ENCODE measurements at places on chromosomes 6 and 20. TPM values are rescaled to one million over a fixed set of nuclear protein-coding genes. Genes with fewer than 3 reads are reported as not detected.

DNA sequence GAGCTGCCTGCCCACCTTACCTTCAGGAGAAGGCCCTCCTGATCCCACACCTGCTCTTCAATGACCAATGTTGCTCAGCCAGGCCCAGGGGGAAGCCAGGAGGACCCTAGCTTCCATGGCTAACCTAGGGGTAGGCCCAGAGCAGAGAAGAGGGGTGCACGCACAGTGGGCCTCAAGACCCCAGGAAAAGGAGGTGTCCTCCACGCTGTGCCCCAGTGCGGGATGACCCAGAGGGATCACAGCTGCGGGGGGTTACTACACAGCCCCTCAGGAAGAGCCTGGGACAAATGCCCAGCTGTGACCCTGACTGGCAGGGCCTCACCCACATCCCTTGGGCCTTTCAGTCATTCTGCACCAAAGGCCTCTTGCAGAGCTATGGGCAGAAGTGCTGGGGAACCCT, 31.6 kb upstream of the APMAP start:
- DNase-seq, result no peak

The CCN6 gene
- polyA plus RNA-seq, result 3.1 TPM

The LY6G6C gene
- 0.47 TPM for polyA plus RNA-seq

DNA sequence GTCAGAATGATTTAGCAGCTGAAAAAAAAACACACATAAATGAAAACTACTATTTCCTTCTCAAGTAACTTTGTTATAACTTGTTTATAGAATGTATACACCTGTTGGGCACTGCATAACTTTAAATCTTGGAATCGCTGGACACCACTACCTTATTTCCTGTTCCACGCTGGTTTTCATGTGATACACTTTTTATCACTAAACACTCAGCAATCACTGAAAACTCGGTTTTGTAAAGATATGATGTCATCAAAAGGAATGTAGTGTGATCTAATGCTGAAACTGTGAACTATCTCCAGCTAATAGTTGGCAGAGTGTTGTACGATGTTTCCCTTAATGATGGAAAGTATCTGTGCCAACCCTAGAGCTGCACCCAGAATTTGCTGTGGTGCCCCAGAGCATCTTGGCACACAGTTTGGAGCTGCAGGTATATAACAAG, 127.9 kb downstream of the BACH2 start:
- no peak for DNase-seq

The FBXO9 gene
- 86.7 TPM for polyA plus RNA-seq

DNA sequence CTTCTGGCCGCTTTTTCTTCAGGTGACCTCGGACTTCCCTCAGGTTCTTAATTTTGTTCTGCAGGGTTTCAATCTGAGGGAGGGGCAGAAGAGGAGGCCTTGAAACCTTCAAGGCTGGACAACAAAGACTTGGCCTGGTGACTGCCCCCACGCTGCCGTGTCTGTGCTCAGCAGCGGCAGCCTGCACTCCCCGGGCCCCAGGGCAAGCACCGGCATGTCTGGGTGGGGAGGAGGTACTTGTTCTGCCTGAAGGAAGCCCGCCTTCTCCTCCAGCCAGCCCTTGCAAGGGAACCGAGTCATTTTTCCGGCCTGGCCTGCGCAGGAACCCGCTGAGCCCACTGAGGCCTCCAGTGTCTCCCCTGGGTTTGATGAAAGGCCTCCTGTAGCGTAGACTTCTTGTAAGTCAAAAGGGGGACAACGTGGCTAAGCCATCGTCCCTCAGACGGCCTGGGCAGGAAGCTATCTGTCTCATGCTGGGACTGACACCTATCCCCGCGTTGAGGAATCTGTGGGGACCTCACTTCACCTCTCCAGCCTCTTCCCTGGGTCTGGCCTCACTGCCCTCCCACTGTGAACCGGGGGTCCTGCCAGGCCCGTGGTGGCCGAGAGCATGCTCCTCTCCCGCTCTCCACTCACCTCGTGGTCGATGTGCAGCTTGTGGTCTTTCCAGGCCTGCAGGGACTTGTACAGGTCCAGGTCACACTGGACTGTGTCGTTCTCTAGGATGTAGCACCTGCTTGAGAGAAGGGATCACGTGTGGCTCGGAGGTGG, 119.9 kb downstream of the SULF2 start:
- DNase-seq, result no peak

The COQ3 gene
- 10.3 TPM for polyA plus RNA-seq

DNA sequence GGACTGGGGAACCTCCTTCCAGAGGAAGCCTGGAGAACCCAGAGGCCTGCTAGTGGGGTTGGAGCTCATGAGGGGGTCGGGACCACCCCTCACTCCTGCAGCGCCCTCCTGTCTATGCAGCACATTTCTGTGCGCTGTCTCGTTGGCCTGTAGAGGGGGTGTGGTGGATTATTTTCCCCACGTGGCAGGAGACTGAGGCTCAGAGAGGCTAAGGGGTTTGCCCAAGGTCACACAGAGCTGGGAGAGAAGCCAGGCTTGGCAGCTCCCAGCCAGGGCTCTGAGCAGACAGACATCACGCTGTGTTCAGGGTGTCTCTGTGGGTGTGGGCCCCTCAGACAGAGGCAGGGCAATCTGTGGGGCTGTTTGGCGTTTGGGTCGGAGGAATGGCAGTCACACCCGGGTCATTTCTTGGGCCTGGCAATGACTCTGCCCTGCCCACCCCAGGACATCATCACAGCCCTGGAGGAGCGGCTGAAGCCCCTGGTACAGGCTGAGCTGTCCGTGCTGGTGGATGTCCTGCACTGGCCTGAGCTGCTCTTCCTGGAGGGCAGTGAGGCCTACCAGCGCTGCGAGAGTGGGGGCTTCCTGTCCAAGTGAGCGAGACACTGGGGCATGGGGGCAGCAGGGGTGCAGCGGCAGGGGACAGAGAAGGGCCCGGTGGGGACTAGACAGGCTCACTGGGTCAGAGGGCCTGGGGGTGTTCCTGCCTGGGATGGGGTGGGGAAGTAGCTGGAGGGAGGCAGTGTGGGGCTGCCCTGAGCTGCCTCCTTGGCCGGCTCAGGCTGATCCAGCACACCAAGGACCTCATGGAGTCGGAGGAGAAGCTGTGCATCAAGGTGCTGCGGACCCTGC, 27.7 kb downstream of the UQCC2 start:
- DNase-seq, result no peak

DNA sequence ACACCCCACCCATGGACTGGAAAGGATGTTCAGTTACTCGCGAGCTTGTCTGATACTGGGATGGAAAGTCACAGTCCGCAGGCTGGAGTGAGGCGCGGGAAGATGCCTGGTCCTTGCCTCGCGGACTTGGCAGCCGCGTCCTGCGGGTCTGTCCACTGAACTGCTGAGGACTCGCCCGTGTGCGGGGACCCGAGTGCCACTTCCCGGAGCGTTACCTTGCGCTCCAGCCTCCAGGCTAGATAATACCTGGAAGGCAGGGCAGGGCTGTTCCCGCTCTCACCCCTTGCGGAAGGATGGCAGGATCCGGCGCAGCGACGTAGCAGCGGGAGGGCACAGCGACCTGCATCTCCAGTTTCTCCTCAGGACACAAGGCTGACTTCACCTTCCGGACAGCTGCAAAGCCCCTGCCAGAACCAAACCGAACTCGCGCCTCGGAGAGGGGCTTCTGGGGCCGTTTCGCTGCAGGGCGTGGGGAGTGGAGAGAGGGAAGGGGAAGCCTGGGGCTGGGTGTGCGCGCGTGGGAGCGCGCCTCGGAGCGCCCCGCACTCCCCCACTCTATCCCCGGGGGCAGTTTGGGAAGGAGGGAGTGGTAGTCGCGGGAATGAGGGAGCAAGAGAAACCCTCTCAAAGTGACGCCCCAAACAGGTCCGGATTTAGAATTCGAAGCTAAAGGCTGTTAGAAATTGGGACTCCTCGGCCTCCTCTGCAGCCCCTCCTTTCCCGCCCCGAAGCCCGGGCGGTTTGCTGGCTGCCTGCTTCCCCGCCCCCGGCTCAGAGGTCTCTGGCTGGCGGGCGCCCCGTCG, at the start of gene KCNQ5:
KCNQ5 (plus strand) TSS at position 774 of the 803 bp plus-strand sequence.
- no peak for DNase-seq

The PRR18 gene
- 0.14 TPM for polyA plus RNA-seq

DNA sequence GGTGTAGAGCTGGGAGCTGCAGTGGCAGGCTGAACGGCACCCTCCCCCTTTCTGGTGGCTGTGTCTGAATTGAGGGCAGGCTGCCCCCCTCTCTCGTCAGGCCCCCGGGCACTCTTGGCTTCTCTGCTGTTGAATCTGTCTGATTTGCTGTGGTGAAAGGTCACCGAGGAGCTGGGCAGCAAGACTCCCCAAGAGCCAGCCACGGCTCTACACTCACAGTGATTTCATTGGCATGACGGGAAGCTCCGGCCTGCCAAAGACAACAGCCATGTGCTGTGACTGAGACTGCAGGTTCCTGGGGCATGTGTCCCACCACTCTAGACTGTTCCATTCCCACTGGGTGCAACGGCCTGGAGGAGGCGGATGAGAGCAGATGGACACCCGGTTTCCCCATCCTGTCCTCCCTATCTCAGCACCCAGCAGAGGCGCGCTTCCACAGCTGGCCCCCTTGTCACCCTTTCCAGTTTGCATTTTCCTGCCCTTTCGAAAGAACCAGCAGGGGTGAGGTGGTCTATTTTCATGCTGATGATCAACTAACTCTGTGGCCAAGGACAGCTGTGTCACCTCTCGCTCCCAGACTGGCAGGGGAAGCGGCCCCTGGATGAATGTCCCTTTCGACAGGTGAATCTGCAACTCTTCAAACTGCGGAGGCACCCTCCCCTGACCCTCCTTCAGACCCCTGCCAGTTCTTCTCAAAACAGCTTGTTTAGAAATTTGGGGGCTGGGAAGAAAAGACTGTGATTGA, 2.2 kb downstream of the APCDD1L start:
- DNase-seq, result no peak

DNA sequence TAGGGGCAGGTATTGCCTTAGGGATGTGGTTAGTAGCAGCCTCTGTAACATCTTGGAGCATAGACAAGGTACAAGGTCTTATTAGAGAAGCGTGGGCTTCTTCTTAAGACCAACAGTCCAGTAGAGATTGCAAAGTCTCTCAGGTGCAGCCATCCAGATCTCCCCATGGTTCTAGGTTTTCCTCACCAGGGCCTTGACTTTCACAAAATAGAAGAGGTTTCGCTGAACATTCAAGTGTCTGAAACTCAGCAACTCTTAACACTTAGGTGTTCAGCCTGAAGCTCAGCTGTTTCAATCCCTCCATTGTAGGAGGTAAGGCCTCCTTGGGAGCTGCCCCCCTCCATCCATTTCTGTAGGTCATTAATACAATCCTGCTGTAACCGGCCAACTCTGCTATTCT, 44.4 kb downstream of the GOPC start:
- no peak for DNase-seq

GRCh38 chr6:114955363-114955762, 612.5 kb upstream of the HS3ST5 start:
- DNase-seq, result no peak

GRCh38 chr6:118141211-118141610, 234.1 kb downstream of the SLC35F1 start:
- no peak for DNase-seq

DNA sequence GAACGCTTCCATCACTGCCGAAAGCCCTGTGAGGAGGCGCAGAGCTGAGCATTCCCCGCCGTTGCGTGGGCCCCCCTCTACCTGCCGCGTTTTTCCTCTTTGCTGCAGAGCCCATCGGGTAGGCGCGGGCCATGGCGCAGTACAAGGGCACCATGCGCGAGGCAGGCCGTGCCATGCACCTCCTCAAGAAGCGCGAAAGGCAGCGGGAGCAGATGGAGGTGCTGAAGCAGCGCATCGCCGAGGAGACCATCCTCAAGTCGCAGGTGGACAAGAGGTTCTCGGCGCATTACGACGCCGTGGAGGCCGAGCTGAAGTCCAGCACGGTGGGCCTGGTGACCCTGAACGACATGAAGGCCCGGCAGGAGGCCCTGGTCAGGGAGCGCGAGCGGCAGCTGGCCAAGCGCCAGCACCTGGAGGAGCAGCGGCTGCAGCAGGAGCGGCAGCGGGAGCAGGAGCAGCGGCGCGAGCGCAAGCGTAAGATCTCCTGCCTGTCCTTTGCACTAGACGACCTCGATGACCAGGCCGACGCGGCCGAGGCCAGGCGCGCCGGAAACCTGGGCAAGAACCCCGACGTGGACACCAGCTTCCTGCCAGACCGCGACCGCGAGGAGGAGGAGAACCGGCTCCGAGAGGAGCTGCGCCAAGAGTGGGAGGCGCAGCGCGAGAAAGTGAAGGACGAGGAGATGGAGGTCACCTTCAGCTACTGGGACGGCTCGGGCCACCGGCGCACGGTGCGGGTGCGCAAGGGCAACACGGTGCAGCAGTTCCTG, 693 bp downstream of the FAM50B start:
- DNase-seq, result no peak

GRCh38 chr20:44157061-44157460, 29.9 kb downstream of the JPH2 start:
- DNase-seq, result no peak

DNA sequence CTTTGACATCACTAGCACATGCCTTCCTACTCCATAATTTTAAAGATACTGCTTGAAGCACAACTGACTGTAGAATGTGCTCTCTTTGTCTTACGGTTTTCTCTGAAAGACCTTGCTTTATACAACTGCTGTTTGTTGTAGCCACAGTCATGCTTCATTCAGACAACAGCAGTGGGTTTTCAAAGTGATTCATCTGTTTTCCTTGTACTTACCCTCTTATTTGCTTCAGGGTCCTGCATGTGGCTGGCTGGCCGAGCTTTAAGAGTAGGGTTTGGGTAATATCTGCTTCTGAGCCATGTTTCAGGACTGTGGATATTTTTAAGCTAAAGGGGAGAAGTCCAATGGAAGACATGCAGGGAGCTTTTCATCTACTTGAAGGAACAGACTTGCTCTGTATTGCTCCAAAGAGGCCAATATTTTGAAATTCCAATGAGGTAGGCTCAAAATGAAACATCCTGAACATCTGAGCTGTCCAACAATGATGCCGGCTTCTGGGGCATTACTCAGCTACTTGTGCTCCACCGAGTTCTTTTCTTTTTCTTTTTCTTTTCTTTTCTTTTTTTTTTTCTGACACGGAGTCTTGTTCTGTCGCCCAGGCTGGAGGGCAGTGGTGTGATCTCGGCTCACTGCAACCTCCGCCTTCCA, 160.2 kb upstream of the SGK1 start:
- no peak for DNase-seq

DNA sequence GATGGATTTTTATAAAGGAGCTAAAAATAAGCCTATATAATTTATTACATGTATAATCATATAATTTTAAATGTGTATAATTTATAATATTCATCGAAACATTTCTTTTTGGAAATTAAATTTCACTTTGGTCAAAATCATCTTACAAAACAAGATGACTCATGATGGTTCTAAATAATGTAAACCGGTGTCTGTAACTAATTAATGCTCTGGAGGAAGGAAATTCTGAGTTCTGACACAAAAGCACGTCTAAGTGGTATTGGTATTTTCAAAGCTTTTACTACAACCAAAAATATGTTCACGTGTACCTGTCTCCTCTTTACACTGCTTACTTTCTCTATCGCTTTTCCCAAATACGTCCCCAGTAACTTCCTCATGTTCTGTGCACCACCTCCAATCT, 134.1 kb downstream of the MTHFD1L start:
- DNase-seq, result no peak

The MKKS gene
- polyA plus RNA-seq, result 31.4 TPM

DNA sequence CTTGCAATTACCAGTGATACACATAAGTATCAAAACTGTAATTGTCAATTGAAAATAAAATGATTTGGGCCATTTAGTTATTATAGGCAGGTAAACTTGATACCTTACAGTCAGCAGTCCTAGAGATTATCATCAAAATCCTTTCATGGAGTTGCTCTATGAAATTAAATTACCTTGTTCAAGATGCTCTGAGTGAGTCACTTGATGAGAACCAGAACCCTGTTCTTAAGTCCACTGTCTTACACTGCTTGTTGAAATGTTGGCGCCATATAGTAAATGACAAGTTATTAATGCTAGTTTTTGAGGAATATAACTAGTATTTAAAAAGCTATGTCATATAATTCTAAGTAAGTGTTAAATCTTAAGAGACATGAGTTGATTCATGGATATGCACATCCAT, 37.2 kb upstream of the BAG2 start:
- no peak for DNase-seq

The NMBR gene
- 0.30 TPM for polyA plus RNA-seq
